ENCODE measurements at places on chromosomes 5 and 9.

GRCh38 chr9:19408316-19408692, 505 bp upstream of the ACER2 start:
- peak; percentile 66 for DNase-seq

- no peak for DNase-seq
These were observed 37.6 kb upstream of the SMAD5 start for GRCh38 chr5:136094913-136095641.

- no peak for DNase-seq
These were observed 8.3 kb downstream of the CIZ1 start for GRCh38 chr9:128182893-128183588.

GRCh38 chr5:114249823-114250222, 112.0 kb upstream of the KCNN2 start:
- DNase-seq: no peak

DNA sequence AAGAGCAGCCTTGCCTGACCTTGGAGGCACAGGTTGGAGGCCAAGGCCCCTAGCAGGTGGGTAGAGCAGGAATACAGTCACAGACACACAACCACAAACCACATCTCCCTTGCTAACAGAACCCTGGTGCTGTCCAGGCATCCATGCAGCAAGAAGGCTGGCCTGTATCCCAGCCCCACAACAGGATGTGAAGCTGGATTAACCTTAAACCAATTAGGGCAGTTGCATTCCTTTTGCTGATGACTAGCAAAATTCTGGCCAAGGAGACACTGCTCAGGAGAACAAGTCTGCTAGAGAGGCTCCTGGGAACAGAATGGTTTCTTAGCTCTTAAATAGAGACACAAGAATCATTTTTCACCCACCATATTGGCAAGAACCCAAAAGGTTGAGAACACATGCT, 97.8 kb downstream of the C5orf15 start:
- no peak for DNase-seq

DNA sequence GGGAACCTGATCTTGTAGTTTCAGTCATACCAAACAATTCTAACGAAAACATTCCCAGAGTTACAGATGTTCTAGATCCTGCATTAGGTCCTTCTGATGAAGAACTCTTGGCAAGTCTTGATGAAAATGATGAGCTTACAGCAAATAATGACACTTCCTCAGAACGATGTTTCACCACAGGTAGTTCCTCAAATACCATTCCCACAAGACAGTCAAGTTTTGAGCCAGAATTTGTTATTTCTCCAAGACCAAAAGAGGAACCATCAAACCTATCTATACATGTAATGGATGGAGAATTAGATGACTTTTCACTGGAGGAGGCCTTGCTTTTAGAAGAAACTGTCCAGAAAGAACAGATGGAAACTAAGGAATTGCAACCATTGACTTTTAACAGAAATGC, 21.0 kb downstream of the RMI1 start:
- DNase-seq: no peak

DNA sequence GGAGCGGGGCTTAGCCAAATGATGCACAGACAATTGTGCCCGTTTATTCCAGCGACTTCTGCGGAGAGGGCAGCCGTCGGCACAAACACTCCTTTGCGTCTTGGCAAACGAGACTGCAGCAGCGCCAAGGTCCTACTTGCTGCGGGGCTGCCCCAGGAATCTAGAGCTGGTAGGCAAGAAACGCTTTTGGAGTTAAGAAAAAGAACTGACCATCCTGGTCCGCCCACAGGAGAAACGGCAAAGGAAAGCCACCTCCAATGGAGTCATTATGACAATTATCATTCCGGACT, 2.3 kb downstream of the RXFP3 start:
- DNase-seq: no peak

DNA sequence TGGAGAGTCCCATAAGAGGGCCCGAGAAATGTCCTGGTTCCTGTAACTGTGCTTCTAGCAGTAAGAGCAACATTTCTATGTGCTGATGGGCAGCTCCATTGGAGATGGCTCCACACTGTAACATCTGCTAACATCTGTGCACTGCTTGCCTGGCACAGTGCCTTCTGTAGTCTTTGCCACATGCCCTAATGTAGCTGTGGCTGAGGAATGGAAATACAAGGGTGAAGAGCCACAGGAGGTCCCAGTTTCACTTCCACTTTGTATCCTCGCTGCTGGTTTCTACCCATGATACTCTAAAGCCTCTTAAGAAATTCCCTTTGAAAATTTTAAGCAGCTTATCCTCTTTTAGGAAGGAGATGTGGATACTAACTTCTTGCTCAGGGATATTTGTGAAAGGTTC, 97.4 kb downstream of the HOMER1 start:
- no peak for DNase-seq
